ENCODE measurements at places on chromosomes 6 and 20.
A peak's percentile ranks its signal among the peaks of the same experiment; 100 is the strongest.

- no peak for DNase-seq
Observed at GRCh38 chr6:170063851-170064602, 226.9 kb downstream of the DLL1 start.

DNA sequence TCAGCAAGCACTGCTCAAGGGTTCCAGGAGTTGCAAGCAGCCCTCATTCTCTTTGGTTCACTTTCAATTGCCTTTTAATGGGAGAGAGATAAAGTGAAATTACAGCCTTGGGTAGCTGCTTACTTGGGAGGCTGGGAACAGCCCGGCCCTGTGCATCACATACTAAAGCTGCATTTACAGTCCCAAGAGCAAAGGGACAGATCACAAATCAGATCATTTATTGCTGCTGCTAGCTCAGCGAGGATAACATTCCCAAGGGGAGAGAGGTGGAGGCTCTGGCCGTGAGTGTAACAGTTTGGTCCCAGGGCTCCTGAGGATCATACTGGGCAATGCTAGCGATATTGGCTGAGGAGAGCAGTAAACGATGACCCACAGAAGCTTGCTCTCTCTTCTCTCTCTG lies 133.1 kb downstream of the CDH26 start:
- no peak for DNase-seq

- no peak for DNase-seq
Observed at GRCh38 chr6:150302520-150303176, 66.2 kb upstream of the IYD start.

DNA sequence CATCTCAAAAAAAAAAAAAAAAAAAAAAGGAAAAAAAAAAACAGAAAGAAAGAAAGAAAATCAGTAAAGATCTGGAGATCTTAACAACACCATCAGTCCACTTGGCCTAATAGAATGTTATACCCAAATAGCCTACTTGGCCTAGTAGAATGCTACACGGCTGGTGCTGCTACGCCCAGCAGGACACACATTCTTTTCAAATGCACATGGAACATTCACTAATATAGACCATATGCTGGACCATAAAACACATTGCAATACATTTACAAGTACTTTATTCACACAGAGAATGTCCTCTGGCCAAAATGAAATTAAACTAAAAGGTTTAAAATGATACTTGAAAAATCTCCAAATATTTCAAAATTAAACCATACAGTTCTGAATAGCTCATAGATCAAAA lies 80.0 kb upstream of the TNFAIP3 start:
- no peak for DNase-seq

- no peak for DNase-seq
Observed at GRCh38 chr6:65170273-65170672, 536.8 kb downstream of the EYS start.

- DNase-seq, result no peak
Observed at GRCh38 chr6:144349690-144350527, 64.8 kb downstream of the UTRN start.

- DNase-seq, result peak; percentile 8
Observed at GRCh38 chr6:5294392-5295211, 33.3 kb downstream of the FARS2 start.

- no peak for DNase-seq
Observed at GRCh38 chr20:58227391-58228102, 906 bp downstream of the ANKRD60 start.
